Activated naive CD8-positive, alpha-beta T cell treated with anti-CD3 and anti-CD28 coated beads for 36 hours (primary cell): ENCODE measurements at places on chromosomes 3 and 15. TPM values are rescaled to one million over a fixed set of nuclear protein-coding genes. Genes with fewer than 3 reads are reported as not detected.

PLS1 gene
- 6.2 TPM for total RNA-seq

- H3K36me3 ChIP-seq, result no peaks in the 10 kb centered on the region
- DNase-seq, result peak; percentile 57
- peak overlapping the region; percentile 30 for H3K27ac ChIP-seq
- H3K4me1 ChIP-seq, result peaks cover 47% of the 10 kb centered on the region
- peaks cover under 1% of the 10 kb centered on the region for H3K27me3 ChIP-seq
- H3K4me3 ChIP-seq, result no peak overlapping the region
Measured at GRCh38 chr15:67024314-67024997, 40.9 kb upstream of the SMAD3 start.

DNA sequence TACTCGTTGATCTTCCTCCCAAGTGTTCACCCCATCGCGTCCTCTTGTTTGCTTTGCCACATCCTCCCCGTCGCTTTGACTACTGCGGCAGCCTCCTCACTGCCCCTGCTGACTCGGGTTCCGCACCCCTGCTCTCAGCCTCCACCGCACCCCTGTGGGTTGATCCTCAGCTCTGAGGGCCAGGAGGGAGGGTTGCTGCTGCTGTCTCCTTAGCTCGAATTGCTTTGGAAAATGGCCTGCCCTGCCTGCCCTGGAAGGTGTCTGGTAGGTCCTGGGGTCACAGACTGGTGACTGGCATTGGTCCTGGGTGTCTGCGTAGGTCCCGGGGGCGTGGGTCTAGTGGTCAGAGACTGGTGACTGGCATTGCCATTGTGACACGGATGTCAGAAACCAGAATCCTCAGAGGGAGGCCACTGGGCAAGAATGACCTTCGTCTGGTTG lies 9.4 kb downstream of the MUC4 start:
- peak; percentile 32 for DNase-seq
- no peak overlapping the region for H3K27ac ChIP-seq
- peaks cover 36% of the 10 kb centered on the region for H3K4me1 ChIP-seq
- H3K27me3 ChIP-seq, result peaks cover 50% of the 10 kb centered on the region

- H3K4me3 ChIP-seq, result no peak overlapping the region
- H3K36me3 ChIP-seq, result peaks cover 32% of the 10 kb centered on the region
- H3K27ac ChIP-seq, result no peak overlapping the region
- H3K4me1 ChIP-seq, result no peaks in the 10 kb centered on the region
- no peak for DNase-seq
- H3K27me3 ChIP-seq, result no peaks in the 10 kb centered on the region
Measured at GRCh38 chr3:138646008-138646407, 37.4 kb downstream of the FAIM start.

GRCh38 chr3:82610236-82610635 lies 848.8 kb upstream of the GBE1 start:
- no peaks in the 10 kb centered on the region for H3K27me3 ChIP-seq
- no peak overlapping the region for H3K27ac ChIP-seq
- no peaks in the 10 kb centered on the region for H3K36me3 ChIP-seq
- H3K4me3 ChIP-seq, result no peak overlapping the region

DNA sequence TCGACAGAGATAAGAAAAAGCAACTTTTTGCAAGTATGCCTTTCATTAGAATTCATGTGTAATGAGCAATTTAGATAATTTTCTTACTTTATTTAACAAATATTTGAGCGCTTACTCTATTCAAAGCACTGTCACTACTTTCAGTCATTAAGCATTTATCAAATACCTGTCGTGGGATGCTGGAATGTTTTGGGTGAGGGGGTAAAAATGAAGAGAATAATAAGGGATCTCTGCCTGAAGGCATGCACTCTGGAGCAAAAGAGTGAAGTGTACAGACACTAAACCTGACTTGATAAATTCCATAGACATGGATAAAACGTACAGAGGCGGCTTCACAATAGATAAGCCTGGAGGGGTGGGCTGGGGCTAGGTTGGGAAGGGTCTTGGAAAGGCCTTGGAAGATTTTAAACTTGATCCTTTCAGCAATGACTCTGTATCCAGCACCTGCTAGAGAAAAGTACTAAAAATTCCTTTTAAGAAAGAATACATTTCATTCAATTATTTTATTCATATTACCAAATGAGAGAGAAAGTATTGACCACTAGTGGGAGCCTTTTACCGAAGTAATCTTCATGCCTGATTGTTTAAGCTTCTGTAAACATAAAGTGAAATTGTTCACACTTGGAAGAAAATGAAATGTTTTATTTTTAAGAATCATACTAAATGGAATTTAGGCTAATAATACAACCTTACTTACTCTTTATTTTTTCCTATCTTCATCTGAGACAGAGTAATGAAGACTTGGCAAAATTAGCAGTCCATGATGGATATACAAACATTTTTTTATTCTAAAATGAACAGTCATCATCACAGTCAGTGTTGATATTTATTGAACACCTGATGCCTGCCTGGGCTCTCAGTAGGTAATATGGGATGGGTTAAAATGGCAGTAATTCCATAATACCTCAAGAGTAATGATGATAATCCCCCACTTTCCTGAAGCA lies 113.2 kb downstream of the PPP2R3A start:
- H3K27me3 ChIP-seq, result no peaks in the 10 kb centered on the region
- no peak overlapping the region for H3K27ac ChIP-seq

DNA sequence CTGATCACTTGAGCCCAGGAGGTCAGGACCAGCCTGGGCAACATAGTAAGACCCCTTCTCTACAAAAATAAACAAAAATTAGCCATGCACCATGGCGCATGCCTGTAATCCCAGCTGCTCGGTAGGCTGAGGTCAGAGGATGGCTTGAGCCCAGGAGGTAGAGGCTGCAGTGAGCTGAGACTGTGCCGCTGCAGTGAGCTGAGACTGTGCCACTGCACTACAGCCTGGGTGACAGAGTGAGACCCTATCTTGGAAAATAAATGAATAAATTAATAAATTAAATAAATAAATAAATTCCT lies 10.8 kb downstream of the SHISA5 start:
- H3K4me1 ChIP-seq, result no peaks in the 10 kb centered on the region
- no peak for DNase-seq
- no peak overlapping the region for H3K27ac ChIP-seq

- no peak overlapping the region for H3K4me3 ChIP-seq
- H3K36me3 ChIP-seq, result no peaks in the 10 kb centered on the region
- H3K4me1 ChIP-seq, result no peaks in the 10 kb centered on the region
- H3K27me3 ChIP-seq, result peaks cover 13% of the 10 kb centered on the region
- no peak overlapping the region for H3K27ac ChIP-seq
Measured at GRCh38 chr3:186843039-186843432, 526 bp downstream of the ADIPOQ start.

IL16 gene
- total RNA-seq, result 106 TPM

DNA sequence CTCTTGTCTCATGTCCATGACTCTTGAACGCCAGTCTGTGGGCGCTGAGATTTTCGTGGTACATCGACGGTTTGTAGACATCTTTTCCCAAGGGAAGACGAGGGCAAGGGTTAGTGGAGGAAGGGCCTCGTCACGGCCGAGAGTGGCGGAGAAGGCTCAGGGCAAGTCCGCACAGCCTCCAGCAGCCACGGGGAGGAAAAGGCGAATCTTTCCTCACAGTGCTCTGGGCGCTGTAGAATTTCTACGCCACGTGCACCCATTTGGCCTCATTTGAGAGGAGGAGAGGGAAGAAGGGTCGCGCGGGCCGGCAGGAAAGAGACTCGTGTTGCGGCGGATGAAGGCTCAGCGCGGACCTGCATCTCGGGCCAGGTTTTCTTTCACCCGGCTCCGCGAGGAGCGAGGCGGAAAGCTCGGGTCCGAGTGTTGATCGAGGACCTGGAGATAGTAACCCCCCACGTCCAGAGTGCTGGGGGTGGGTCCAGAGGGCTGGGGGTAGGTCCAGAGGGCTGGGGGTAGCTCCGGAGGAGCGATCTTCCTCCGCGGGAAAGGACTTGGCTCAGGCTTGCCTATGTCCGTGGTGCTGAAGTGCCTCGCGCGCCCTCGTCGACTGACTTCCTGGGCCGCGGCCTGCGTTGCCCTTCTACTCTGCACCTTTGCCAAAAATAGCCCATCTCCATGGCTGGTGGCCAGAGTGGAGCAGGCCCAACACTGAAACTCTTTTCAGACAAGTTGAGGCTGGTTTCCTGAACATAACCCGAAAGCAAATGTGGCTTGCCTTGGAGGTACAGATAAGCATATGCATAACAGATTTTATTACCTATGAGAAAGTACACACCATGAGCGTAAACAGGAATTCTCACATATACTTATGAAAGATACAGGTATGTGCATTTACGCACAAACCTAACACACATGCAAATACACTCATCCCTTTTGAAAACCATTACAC lies 1.1 kb downstream of the SLC35G2 start:
- H3K27ac ChIP-seq, result peak overlapping the region; percentile 47
- H3K4me1 ChIP-seq, result peaks cover 18% of the 10 kb centered on the region
- DNase-seq, result peak; percentile 28
- peaks cover 4% of the 10 kb centered on the region for H3K36me3 ChIP-seq
- H3K27me3 ChIP-seq, result peaks cover 67% of the 10 kb centered on the region
- H3K4me3 ChIP-seq, result peak overlapping the region; percentile 83

DNA sequence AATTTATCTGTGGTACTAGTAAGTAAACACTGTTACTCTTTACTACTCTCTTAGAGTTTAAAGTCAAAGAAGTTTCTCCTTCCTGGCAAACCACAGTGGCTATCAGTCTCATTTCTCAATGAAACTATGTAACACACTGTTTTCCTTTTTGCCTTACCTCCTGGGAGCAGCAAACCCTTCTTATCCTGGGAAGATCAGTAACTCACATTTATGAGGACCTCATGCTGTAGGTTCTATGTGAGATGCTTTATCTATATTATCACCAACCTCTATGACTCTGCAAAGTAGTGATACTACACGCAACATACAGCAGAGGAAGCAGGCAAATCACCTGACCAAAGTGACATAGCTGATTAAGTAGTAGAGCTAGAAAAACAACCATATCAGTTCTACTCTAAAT lies 35.3 kb downstream of the PBRM1 start:
- peaks cover 32% of the 10 kb centered on the region for H3K36me3 ChIP-seq
- no peak overlapping the region for H3K4me3 ChIP-seq
- H3K4me1 ChIP-seq, result peaks cover 2% of the 10 kb centered on the region
- H3K27me3 ChIP-seq, result no peaks in the 10 kb centered on the region
- H3K27ac ChIP-seq, result no peak overlapping the region

GRCh38 chr3:89238846-89239245 lies 131.4 kb downstream of the EPHA3 start:
- H3K27me3 ChIP-seq, result no peaks in the 10 kb centered on the region
- H3K4me3 ChIP-seq, result no peak overlapping the region
- no peaks in the 10 kb centered on the region for H3K36me3 ChIP-seq
- H3K27ac ChIP-seq, result no peak overlapping the region
- DNase-seq, result no peak

ATP13A4 gene
- 1.7 TPM for total RNA-seq

- no peaks in the 10 kb centered on the region for H3K36me3 ChIP-seq
- H3K27ac ChIP-seq, result no peak overlapping the region
- no peak for DNase-seq
Measured at GRCh38 chr15:27865323-27865922, 233.7 kb downstream of the OCA2 start.
